Stimulated activated CD8-positive, alpha-beta memory T cell treated with anti-CD3 and anti-CD28 coated beads, Interleukin-7, amount 100 ng/mL, for 1 hour (primary cell): ENCODE measurements at places on chromosomes 7 and 10.

DNA sequence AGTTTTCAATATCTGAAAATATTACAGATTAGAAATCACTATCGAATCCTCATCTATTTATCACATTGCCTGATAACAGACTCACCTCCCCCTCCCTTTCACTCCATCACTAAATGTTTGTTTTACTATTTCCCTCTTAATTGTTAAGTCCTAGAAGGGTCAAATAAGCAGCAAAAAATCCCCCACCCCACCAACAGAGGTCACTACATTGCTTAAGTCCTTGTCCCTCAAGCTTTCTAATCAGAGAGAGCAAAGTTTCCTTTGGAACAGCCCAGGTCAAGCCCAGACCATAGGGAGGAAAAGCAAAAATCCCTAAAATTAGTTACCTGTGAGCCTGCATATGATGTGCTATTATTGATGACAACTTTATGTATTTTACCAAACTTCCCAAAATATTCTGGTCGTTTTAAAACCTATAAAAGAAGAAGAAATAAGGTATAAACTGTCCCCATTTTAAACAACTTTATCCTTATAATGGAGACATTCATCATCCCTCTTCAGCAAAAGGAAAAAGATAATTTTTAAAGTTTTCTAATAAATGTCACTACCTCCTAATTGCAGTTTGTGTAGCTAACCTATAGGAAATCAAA is 95.0 kb downstream of the CNOT4 start:
- no peak for DNase-seq

GRCh38 chr7:51304729-51305128 is 11.9 kb downstream of the COBL start:
- DNase-seq: no peak

DNA sequence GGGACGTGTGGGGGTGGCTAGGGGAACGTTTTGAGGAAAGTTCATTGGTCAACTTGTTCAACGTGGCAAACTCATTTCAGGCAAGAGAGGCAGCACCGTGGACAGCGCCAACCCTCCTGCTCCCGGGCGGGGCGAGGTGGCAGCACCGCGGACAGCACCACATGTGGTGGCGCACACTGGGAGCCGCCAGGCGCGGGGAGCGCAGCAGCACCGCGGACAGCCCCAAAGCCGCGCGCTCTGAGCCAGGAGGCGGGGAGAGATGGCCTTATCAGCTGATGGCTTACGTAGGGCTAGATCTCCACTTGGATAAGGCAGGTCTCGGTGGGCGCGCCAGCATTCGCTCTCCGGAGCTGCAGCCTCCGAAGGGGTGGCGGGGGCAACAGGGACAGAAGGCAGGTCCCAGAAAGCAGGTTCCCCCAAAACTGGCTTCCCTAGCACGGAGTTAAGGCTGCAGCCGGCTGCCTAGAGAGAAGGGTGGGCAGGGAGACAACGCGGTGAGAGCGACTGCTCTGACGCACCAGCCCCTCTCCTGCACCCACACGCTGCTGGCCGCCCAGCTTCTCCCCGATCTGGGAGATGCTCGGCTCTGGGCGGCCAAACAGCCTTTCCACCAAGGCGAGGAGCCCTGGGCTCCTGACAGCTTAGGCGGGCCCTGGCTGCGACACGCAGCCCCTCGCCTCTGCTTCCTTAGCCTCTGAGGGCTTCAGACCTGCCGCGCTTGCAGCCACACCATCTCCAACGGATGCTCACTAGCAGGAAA is at the start of gene HTR5A:
HTR5A (plus strand) TSS at position 333 of the 760 bp plus-strand sequence. CDS start 576 bp downstream, outside the sequence.
- DNase-seq: peak; percentile 49

GRCh38 chr10:35328404-35329037 is 7.8 kb upstream of the CCNY start:
- no peak for DNase-seq

DNA sequence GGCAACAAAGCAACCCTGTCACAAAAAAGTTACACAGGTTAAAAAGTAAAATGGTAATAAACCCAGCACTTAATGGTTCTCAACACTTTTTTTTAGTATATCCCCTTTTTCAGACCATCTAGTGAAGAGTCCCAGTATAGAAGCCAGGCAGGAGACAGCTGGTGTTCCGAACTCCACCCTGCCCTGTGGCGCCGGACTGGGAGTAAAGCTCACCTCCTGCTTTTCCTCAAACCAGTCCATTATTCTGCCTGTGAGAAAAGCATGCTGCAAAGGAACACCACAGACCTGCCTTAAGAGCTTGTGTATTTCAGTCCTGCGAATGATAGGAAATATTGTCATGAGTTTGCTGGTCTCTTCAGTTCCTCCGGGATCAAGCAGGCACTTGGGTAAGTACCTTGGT is 81.0 kb downstream of the EZH2 start:
- DNase-seq: no peak

- no peak for DNase-seq
Measured at GRCh38 chr10:107264742-107265141, 100.2 kb upstream of the SORCS1 start.

DNA sequence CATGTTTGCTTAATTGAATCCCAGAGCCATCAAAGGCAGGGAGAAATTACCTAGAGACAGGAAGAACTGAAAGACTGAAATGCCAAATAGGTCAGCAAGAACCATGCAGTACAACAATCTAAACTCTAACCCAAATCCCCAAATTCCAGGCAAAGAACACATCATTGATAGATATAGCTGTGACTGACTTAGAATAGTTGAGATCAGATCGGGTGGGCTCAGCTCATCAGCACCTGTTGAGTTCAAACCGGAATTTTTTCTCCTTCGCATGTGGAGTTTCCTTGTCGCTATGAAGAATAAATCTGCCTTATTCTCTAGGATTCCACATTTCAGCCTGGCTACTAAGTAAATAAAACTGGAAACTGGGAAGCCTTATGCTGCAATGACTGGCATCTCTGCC is 1.4 kb downstream of the ANKMY2 start:
- DNase-seq: no peak

DNA sequence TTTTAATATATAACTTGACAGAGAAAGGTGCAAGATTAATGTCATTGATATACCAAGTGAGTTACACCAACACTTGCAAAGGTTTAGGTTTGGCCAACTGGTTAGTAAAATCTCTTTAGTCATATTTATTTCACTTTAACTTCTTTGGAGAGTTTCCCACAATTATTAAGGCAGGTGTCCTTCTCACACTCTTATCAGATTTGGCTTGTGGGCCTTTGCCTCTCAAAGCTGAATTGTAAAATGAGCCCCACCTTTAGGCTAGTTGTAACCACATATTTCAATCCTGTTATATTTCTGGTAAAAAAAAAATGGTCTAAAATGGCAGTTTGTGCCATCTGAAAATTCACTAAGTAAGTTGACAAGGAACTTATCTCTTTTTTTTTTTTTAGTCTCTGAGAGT is 26.6 kb upstream of the FOXP2 start:
- no peak for DNase-seq

DNA sequence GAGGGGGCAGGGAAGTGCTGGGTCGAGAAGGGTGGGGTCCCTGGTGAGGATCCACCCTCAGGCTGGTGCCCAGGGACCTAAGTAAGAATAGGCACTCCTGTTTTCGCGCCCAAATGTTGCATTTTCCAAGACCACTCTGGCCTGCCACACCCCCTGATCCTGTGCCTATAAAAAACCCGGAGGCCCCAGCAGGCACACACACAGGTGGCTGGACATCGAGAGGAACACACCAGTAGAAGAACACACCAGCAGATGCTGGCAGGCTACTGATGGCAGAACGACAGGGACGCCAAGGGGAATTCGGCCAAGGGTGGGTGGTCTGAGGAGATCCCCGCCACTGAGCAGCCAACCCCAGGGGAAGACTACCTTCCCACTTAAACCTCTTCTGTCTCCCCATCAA is 633.9 kb upstream of the POT1 start:
- DNase-seq: no peak

- DNase-seq: no peak
Measured at GRCh38 chr7:30572212-30572841, 22.4 kb upstream of the GARS1 start.

DNA sequence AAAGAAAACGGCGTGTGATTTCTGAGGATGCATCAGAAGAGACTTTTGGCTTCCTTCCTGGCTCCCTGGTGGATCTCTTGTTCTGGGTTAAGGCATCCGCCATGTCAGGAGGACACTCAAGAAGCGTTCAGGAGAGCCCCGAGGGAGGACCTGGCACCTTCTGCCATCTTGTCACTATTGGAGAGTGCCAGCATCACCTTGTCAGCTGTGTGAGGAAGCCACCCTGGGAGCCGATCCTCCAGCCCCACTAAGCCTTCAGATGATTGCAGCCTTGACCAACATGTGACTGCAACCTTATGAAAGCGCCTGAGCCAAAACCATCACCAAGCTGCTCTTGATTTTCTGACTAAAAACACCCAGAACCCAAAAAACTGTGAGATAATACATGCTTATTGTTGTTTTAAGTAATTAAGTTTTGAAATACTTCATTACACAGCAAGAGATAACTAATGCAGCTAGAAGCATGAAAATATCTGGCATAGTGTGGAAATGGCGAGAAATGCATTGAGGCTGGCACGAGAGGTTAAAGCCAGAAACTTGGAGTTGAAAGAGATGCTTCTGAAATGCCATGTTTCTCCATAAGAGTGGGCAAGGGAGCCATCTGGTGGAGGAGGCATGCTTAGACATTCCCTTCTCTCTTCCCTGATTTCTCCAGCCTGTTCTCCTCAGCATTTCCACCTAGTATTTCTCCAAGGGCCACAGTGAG is 5.4 kb upstream of the ZFYVE27 start:
- DNase-seq: no peak

GRCh38 chr10:20535897-20536881 is 360.9 kb downstream of the NEBL start:
- DNase-seq: no peak

DNA sequence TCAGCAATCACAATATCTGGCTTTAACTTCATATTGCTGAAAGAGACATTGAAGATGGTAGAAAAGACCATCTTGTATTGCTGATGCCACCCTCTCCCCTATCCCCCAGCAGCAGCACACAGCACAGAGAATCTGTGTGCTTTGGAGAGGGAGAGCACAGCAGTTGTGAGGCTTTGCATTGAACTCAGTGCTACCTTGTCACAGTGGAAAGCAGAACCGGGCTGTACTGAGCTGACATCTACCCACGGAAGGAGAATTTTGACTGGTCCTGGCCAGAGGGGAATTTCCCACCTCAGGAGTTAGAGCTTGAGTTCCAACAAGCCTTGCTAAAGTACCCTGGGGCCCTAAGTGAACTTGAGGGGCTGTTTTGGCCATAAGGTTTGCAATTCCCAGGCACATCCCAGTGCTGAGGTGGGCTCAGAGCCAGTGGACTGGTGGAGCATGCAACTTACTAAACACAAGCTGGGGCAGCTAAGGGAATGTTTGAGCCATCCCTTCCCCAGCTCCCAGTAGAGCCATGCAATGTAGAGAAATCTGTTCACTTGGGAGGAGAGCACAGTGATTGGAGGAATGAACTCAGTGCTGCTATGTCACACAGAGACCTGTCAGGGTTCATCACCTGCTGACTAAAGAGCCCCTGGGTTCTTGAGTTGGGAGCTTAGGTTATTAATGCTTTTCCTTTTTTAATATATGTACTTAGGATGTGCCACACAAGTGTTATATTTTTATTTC is 62.1 kb downstream of the OR13A1 start:
- no peak for DNase-seq

GRCh38 chr10:100356067-100357017 is 9.3 kb downstream of the SCD start:
- DNase-seq: no peak

GRCh38 chr7:66170309-66171231 is 34.6 kb upstream of the TPST1 start:
- no peak for DNase-seq

DNA sequence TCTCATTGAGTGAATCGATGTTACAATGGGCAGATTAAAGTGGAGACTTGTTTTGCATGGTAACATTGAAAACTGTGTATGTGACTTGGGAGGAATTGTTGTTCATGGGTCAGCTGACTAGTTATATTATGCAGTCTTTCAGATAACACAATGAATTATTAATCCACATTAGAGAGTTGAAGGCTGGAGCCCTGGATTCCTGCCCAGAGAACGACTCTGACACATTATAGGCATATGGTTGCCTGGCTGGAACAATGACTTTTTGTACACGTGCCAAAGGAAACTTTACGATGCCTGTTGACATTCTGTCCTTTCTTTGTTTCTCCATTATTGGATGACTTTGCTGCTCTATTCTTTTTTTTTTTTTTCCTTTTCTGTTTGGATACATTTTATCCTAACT is 52.3 kb upstream of the TMEM229A start:
- no peak for DNase-seq

DNA sequence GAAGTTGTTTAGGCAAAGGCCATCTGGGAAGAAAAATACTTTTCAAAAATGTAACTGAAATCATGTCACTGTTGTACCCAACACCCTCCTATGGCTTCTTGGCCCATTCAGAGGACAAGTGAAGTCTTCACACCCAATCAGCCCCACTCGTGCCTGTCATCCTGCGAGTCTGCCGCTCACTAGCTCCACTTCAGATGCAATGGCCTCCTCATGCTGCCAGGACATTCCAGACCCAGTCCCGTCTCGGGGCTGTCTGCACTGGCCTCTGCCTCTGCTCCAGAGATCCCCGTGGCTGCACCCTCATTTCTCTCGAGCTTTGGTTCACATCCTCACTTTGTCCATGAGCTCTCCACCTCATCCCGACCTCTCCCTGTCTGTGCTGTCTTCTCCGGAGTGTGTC is 227.1 kb downstream of the KCNMA1 start:
- no peak for DNase-seq

GRCh38 chr7:44415510-44415909 is 74.9 kb downstream of the NUDCD3 start:
- DNase-seq: no peak

DNA sequence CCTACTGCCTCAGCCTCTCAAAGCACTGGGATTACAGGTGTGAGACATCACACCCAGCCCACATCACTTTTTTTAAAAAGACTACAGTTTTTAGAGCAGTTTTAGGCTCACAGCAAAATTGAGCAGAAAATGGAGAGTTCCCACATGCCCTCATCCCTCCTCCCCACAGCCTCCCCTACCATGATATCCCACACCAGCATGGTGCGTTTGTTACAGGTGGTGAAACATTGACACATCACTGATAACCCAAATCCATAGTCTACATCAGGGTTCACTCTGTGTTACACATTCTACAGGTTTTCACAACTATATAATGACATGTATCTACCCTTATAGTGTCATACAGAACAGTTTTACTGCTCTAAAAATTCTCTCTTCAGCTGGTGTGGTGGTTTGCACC is 24.3 kb upstream of the TOMM7 start:
- no peak for DNase-seq

DNA sequence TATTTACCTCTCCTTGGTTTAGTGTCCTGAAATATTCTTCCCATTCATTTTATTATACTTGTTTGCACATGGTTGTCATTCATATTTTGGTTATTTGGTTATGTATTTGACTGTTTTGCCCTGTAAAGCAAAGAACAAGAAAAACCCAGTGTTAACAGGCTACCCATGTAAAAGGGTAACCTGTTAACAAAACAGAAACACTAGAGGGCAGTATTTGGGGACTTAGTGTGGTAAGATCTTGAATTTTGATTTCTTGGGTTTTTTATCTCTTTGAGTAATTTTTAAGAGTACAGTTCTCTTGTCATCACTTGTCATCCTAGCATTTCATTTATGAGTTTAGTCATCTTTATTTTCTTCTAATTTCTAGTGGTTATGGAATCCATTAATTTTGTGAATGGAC is 51.3 kb downstream of the POLL start:
- no peak for DNase-seq

- no peak for DNase-seq
Measured at GRCh38 chr10:11095374-11095801, 77.7 kb downstream of the CELF2 start.

- DNase-seq: no peak
Measured at GRCh38 chr10:94016727-94017714, 23.3 kb downstream of the PLCE1 start.

- DNase-seq: no peak
Measured at GRCh38 chr7:133618970-133619369, 366.1 kb downstream of the EXOC4 start.
